Inflammatory macrophage treated with lipopolysaccharide for 1 hour (primary cell): ENCODE measurements at places on chromosomes 3 and 15.

DNA sequence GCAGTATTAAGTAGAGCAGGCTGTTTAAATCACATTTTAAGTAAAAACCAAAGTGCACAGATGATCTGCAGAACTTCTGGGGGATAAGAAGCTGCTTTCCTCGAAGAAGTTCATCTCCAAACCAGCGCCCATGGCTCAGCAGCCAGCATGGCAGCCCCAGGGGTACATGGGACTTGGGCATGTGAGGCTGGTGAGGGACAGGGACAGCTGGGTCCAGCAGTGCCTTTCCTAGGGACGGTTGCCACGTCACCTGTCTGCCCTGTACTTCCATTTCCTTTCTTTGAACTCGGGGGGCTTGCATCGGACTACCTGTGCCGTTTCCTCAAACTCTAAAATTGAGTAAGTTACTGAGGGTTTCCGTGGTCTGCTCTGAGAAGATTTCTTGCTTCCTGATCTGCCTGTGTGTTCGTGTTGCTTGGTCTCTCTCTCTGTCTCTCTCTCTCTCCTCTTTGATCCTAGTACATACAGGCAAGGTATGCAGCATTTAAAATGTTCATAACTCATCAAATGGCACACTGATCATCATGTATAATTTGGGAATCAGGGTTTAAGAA is 67.6 kb downstream of the IGF1R start:
- no peak for DNase-seq

GRCh38 chr3:113035387-113035982 is 44.7 kb downstream of the GTPBP8 start:
- peak; percentile 24 for DNase-seq

- no peak for DNase-seq
Observed at GRCh38 chr15:48624700-48625099, 20.8 kb downstream of the FBN1 start.

DNA sequence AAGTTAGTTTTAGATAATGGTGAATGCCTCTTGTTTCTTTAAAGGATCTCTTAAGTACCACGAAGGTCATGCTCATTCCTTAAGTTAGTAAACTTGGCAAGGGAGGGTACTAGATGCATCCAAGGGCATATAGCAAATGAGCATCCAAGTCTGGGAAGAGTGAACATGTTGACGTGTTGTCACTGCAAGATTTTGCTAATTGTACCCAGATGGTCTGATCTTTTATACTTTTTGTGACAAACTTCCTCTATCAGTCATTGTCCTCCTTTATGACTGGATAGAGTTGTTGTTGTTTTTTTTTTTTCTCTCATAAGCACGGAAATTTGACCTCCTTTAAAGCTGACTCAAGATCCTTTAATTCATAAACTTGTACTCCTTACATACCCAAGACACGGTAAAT is 121.3 kb downstream of the CHST2 start:
- DNase-seq: no peak

- DNase-seq: no peak
Observed at GRCh38 chr3:37443363-37444035, 269.1 kb upstream of the LRRFIP2 start.

GRCh38 chr15:66402761-66403284 is 16.1 kb downstream of the MAP2K1 start:
- DNase-seq: peak; percentile 45

- DNase-seq: peak; percentile 17
Observed at GRCh38 chr3:71022551-71023335, 560.8 kb downstream of the FOXP1 start.

- DNase-seq: no peak
Observed at GRCh38 chr3:117629505-117629904, 919.9 kb downstream of the TUSC7 start.
